ENCODE measurements at places on chromosomes 12 and 14.
A peak's percentile ranks its signal among the peaks of the same experiment; 100 is the strongest.

DNA sequence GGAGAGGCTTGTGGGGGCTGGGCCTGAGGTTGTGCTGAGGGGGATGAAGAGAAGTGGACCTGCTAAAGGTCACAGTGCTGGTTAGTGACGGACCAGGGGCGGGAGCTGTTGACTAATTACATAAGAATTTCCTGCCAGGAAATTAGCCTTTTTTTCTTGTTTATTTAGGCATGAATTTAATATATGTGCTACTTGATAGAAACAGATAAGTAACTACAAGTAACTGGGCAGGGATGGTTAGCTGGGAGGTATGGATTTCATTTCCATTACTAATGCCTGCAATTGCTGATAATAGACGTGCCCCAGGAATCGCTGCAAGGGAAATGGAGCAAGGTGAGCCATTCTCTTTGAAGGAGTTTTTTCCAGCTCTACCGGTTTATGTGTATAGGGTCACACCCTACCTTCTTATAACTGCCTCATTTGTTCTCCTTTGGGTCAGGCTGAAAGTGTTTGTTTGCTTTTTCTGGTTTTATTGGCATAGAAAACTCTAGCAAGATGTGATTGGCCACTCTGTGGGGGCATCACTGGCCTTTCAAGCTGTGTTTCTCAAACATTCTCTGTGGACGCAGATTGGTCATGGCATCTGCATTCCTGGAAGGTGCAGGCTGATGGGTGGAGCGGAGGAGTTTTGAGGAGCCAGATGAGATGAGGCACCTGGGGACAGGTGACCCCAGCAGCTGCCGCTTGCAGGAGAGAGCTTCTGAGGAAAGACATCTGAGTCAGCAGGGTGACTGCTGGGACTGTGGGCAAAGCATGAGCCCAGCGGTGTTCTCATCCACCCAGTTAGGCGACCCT, 19.0 kb upstream of the GPRC5A start:
- DNase-seq: no peak

GRCh38 chr12:575129-575502, 88.1 kb downstream of the NINJ2 start:
- no peak for DNase-seq

DNA sequence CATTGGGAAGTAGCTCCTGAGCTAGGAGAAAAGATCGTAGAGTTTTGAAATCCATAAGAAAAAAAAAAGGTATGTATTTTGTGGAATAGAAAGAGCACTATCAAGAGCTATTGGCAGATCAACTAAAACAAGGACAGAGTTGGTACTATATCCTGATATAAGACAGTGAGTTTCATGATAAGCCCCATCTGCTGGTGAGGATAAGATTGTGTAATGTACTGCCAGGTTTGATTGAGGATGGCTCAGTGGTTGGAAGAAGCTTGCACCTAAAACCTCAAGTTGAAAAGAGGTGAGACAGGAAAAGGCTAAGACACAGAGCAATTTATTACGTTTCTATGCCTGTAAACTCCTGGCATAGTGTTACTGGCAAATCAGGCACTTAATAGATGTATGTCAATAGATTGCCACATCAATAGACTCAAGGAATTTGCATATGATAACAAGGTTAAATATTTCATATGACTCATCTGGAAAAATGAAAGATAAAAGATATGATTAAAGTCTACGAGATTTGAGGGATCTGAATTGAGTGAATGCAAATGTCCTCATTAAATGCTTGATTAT, 525.6 kb downstream of the FLRT2 start:
- no peak for DNase-seq

GRCh38 chr12:125013816-125014442, 20.5 kb downstream of the BRI3BP start:
- no peak for DNase-seq

GRCh38 chr12:25822281-25822680, 136.2 kb upstream of the RASSF8 start:
- DNase-seq: no peak

- DNase-seq: no peak
These were observed 56.6 kb downstream of the DRAM1 start for GRCh38 chr12:101933866-101934514.

- DNase-seq: no peak
These were observed 774 bp upstream of the SLC2A13 start for GRCh38 chr12:40106655-40107054.

DNA sequence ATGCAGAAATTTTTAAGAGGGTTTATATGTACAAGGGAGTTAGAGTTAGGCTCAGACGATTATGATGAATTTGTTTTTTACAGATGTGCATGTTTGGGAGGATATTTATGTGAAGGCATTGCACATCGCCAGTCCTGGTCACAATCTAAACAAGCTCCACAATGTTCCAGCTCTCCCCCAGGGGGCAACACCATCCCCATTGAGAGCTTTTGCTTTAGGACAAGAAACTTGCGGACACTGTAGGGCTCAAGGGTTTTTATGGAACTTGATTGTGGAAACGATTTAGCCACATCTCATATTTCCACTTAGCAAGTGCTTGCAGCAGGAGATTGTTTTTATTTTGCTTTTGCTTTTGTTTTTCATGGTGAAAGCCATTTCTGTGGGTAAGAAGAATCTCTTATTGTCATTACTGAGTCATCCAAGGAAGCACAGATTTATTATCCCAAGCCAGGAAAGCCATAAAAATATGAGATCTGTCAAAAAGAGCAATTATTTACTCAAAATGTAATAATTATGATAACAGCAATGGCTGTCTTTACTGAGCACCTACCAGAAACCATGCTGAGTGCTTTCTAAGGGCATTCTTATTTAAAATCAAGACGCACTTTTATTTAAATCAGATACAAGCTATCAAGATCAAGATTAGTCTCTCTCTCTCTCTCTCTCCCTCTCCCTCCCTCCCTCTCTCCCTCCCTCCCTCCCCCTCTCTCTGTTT, 276.7 kb upstream of the SRRM4 start:
- DNase-seq: no peak

DNA sequence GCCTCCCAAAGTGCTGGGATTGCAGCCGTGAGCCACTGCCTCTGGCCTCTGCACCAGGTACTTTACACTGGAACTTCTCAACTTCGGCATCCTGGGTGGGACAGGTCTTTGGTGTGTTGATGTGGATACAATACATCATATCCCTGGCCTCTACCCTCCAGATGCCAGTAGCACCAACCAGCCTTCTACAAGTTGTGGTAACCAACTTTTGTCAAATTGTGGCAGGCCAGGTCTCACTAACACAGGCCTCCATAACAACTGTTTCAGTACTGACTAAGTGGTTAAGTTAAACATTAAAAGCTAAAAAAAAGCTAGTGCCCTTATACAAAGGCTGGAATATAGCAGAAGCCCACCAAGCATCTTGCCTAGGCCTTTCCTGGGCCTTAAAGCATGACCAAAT, 232.9 kb downstream of the PCNX1 start:
- no peak for DNase-seq

DNA sequence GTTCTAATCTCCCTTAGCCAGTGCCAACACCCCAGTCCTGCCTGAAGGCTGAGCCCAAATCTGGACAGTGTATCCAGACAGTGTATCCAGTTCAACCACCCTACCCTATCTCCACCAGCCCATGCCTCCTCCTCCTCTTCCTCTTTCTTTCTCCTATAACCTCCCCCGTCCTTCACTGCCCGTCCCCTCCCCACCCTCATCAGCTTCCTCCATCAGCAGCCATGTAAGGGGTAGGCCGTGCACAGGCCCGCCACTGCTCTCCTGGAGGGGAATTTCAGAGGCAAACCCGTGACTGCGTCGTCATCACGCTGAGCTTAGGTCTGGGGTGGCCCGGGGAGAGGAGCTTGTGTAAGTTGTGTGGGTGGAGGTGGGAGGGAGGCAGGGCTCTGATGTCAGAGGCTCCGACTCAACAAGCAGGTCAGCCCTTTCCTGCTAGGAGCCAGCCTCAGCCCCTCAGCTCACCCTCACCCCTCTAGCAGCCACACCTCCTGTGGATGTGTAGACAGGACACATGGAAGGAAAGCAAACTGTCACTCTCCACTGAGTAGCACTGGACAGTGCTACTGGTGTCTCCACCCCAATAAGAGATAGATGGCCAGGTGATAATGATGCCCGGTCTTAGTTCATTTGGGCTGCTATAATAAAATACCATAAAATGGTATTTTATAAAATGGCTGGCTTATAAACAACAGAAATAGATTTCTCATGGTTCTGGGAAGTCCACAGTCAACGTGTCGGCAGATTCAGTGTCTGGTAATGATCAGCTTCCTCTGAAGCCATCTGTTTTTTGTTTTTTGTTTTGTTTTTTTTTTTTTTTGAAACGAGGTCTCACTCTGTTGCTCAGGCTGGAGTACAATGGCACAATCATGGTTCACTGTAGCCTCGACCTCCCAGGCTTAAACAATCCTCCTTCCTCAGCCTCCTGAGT, 50.5 kb downstream of the IRF2BPL start:
- peak; percentile 87 for DNase-seq

DNA sequence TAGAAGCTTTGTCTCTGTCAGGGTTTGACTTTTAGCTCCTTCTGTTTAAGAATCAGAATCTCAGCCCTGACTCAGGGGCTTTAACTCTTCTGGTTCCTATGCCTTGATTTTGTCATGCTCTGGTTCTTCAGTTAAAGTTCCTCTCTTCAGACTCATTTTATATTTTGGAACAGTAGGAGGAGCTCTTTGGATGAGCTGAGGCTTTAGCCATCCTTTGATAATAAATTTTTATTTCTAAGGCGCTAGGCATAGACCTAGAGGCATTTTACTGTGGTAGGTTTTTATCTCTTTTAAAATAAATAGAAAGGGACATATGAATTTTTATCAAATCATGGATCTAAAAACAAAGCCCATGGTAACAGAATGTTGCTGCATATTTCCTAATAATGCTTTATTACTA, 51.7 kb downstream of the ATP23 start:
- DNase-seq: no peak

DNA sequence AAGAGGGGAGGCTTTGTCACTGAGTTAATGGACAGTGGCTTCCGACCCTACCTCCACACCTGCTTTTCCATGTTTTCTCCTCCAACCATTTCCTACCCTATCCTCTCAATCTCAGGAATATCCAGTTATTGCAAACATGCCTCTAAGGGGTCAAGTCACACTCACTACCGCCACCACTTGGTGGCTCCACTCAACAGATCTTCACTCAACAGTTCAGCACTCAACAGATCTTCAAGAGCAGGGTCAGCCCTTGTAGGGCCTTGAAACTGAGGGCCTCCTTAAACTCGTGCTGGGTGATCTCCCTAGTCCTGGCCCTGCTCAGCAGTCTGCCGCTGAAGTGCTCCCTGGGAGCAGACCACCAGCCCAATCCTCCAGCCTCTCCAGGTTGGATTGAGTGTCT, 14.2 kb downstream of the ZNF641 start:
- no peak for DNase-seq

DNA sequence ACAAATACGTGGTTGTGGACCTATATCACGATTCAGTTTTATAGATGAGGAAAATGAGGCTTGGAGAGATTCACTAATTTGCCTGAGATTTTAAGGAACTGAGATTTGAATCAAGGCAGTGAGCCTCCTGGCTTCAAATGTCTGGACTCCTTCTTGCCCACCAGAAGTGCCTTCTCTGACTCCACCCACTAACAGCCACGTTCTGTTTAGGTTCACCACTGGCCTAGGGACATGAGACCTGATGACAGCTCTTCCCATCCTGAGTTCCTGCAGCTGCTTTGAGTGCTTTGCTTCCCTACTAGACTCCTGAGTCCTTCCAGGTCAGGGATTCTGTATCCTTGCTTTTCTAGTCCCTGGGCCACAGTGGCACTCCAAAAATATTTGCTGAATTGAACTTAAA, 57.1 kb downstream of the PLBD1 start:
- no peak for DNase-seq

DNA sequence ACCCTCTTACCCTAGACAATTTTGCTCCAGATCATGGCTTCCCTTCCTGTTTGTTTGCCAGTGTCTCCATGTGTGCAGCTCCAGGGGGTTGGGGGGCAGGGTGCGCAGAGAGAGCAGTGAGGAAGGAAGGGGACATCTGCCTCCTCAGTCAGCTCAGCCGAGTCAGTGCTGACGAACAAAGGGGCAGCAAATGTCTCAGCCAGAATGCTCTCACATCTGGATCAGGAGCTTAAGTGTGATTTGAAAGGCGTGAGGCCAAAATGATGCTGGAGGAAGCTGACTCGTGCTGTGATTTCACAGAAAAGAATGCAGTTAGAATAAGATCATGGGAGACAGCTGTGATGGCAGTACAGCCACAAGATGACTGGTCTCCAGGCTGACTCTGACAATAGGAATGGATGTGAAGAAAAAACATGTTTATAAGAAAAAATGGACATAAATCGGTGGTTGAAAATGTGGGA, 27.1 kb upstream of the CDK17 start:
- DNase-seq: no peak

GRCh38 chr14:100490252-100490651, 97.0 kb downstream of the BEGAIN start:
- no peak for DNase-seq

DNA sequence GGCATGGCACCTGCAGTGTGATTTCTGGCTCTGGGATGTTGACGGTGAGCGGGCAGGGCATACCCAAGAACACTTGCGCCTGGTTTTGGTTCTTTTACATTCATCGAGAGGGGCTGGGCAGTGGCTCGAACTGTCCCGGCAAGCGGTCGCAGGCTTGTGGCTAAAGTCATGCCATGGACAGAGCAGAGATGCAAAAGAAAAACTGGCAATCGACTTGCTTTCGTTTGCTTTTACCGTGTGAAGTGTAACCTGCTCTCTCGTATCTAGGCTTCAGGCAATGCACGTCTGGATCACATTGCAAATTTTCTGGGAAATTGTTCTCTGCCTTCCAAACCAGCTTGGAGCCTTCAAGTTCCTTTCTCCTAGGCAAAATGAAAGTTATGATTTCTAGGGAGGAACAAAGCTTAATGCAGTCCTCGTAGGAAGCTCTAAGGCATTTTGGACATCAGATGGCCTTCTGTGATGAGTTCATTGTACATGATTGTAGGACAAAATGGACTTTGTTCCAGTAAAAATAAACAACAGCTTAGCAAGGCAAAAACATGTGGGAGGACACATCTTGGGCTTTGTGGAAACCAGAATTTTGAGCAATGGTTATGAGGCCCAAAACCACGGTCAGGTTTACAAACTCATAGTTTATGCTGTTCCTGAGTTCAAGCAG, 18.3 kb downstream of the ADGRD1 start:
- DNase-seq: no peak

- DNase-seq: no peak
These were observed 51.4 kb downstream of the C14orf132 start for GRCh38 chr14:96090441-96091148.

- DNase-seq: no peak
These were observed 100.8 kb downstream of the CCER1 start for GRCh38 chr12:90854136-90854689.

- DNase-seq: no peak
These were observed 75.5 kb upstream of the CAND1 start for GRCh38 chr12:67193704-67194103.

GRCh38 chr14:71532344-71532743, 399.9 kb upstream of the RGS6 start:
- no peak for DNase-seq

- DNase-seq: no peak
These were observed 258.7 kb downstream of the EFCAB11 start for GRCh38 chr14:89695846-89696245.

DNA sequence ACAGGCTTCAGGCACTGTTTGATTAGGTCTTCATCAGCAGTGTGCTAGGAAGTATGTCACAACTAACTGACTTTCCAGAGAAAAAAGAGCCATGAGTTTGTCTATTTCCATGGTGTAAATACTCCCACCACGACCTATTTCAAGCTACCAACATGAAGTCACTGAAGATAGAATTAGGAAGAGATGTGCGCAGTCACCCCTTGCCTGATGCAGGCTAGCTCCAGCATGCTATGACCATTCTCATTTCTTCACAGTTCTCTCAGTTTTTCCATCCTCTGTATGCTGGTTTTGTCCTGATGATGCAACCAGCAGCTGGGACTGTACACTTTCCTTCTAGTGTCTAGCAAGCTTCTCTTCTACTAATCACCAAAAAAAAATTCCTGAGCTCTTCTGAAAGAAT, 191.6 kb upstream of the NUDT4 start:
- DNase-seq: no peak

All from T-helper 22 cell (primary cell).